Gastroesophageal sphincter (tissue), 4 donors: ENCODE measurements at places on chromosomes 13 and 19. TPM values are rescaled to one million over a fixed set of nuclear protein-coding genes. Genes with fewer than 3 reads are reported as not detected.
A peak's percentile ranks its signal among the peaks of the same experiment; 100 is the strongest.

Gene HSD17B14
- total RNA-seq: 10.4 TPM

Gene ZNF324
- total RNA-seq: 20.4 TPM

Gene ADAT3
- total RNA-seq: 4.2 TPM

DNA sequence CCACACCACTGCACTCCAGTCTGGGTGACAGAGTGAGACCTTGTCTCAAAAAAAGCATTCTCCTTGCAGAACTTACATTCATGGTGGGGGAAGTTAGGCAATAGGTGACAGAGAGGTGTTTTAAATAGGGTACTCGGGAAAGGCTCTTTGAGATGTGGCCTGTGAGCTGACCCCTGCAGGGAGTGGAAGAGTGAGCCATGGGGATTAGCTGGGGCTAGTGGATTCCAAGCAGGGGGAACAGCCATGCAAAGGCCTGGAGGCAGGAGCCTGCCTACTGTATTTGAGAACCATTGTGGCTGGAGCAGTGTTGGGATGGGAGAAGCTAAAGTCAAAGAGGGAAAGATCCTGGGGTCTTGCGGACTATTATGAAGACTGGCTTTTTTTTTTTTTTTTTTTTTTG, 3.9 kb upstream of the DMKN start:
- ATAC-seq: no peak

- peak; percentile 39 for ATAC-seq
Observed at GRCh38 chr19:17289489-17289888, 7.8 kb downstream of the ANKLE1 start.

GRCh38 chr13:110106726-110107125, 200.2 kb downstream of the COL4A1 start:
- peak; percentile 73 for ATAC-seq

DNA sequence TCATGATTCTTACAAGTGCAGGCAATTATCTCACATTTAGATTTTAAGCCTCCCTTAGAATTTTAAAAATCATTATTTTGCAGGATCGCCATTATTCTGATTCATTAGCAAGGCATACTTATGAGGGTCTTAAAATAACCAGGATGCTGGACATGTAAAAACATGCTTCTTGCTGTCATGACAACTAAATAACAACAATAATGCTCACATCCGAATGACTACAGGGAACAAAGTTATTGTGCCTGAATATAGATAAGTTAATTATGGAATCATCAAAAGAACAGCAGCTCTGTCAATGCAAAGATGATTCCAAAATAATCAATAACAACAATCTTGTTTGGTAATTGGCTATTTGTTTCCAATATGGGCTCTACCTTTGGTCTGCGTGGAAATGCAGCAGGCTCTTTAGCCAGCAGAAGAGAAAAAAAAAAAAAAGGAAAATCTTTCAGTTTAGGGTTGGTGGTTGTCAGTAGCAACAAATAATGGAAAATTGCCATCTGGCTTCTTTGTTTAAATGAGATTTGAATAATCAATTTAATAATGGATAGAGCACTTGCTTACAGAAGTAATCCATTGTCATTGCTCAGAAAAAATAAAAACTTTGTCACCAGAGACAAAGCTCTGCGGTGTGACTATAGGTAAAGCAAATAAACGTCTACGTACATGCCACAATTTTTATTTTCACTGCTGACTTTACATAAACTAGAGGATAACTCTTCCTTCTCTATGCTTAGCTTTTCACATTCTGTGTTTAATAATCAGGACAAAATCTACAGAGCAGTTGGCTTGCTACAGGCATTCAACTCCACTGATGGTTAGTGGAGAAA, 468.9 kb upstream of the TSHZ3 start:
- no peak for ATAC-seq

DNA sequence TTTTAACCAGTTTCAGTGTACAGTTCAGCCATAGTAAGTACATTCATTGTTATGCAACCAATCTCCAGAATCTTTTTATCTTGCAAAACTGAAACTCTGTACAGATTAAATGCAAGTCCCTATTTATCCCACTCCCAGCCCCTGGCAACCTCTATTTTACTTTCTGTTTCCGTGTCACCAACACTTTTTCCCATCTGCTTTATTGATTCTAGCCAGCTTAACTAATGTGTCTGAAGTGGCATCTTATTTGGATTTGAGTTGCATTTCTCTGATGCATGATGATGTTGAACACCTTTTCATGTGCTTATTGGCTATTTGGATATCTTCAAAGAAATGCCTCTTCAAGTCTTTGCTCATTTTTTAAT, 18.9 kb downstream of the SPATA13 start:
- ATAC-seq: no peak

DNA sequence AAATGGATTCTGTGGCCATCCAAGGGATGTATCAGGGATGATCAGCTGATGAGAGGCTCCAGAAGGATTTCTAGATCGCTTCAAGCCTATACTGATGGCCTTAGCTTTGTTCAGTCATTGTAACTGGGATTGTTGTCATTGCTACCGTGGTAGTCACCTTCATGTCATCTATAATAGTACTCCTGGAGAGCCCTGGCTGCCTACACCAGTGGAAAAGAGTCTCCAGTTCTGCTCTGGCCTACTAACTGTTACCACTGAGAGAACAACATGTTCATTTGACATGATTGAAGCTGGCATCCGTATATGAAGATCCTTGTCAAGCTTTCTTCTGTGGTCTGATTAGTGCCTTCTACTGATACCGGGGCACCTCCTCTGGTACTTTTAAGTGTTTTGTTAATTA, 131.3 kb downstream of the B3GLCT start:
- ATAC-seq: no peak

GRCh38 chr19:29535214-29535831, 9.5 kb downstream of the VSTM2B start:
- no peak for ATAC-seq

DNA sequence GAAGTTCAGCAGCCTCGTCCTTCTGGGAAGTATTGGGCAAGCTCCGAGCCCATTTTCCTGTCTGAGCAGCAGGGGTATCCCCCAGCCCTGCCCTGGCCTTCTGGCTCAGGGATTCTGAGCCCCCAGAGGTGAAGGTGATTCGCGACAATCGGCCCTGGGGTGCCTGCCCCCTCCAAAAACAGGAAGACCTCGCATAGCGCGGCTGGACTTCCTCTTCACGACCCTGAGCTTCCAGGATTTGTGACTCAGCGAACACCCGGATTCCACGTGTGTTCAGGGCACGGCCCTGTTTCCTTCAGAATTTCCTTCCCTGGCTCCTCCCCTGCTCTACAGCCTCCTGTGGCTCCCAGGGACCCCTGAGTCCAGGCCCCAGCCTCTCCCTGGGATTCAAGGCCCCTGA, at the start of gene SEMA6B:
Gene SEMA6B, minus strand, starts transcription at position 116 of the 400 bp plus-strand sequence. CDS start 1,227 bp downstream, outside the sequence.
- ATAC-seq: peak; percentile 65

DNA sequence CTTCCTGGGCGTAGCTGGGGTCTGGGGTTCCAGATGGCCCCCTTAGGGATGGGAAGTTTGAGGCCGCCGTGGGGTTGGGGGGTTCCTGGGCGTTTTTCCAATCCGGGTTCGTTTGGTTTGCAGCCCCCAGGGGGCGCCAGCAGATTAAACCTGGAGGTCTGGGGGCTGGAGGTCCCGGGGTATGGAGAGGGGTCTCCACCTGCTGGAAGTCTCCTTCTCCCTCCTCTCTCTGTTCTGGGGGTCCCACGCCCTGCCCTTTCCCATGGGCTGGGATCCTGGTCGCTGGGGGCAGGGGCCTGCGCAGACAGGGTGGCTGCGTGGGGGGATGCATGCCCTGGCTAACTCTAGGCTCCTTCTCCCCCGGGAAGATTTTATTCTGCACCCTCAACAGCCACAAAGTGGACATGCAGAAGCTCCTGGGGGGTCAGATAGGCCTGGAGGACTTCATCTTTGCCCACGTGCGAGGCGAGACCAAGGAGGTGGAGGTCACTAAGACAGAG, 899 bp downstream of the GIPC3 start:
- ATAC-seq: no peak

GRCh38 chr19:45123440-45123850, 30.5 kb downstream of the PPP1R37 start:
- ATAC-seq: no peak

GRCh38 chr19:56084835-56085536, 36.1 kb downstream of the ZNF787 start:
- no peak for ATAC-seq
